ENCODE measurements at places on chromosomes 6 and 20. TPM values are rescaled to one million over a fixed set of nuclear protein-coding genes. Genes with fewer than 3 reads are reported as not detected.
A peak's percentile ranks its signal among the peaks of the same experiment; 100 is the strongest.

Gene SYTL3
- total RNA-seq, result 0.17 TPM

- no peak for DNase-seq
Measured at GRCh38 chr20:3908667-3909066, 19.5 kb downstream of the PANK2 start.

Gene ALDH8A1
- total RNA-seq, result 3.6 TPM

DNA sequence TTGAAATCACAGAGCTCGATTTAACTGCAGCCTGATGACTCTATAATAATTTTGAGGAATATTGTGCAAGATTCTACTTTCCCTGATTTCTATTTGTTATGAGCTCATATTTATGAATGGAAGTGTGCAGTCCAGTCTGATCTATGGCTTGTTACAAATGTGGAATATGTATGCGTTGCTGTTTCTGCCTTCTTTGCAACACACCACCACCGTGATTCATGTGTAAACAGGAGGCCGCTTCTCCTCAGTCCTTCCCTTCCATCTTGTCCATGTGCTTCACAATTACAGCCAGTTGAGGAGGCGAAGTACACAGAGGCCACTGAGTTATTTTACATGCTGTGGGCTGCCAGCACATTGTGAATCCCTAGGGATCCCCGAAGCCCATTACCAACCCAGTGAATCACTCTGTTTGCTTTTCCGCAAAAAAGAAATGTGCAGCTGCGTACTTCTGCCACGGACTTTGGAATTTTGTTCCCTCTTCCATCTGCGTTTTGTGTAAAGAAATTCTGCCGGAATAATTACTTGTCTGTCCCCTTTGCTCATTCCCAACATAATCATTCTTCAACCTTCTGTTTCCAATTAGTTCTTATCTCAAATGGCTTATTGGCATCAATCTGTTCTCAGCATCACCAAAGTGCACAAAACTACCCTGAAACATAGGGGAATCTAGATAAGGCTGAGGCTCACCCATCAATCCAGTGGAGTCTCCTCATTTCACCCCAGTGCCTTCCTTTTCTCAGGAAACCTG, 551.6 kb upstream of the CITED2 start:
- peak; percentile 71 for DNase-seq

GRCh38 chr6:66361886-66362285, 654.9 kb upstream of the EYS start:
- no peak for DNase-seq

Gene HLA-DMB
- total RNA-seq, result not detected

DNA sequence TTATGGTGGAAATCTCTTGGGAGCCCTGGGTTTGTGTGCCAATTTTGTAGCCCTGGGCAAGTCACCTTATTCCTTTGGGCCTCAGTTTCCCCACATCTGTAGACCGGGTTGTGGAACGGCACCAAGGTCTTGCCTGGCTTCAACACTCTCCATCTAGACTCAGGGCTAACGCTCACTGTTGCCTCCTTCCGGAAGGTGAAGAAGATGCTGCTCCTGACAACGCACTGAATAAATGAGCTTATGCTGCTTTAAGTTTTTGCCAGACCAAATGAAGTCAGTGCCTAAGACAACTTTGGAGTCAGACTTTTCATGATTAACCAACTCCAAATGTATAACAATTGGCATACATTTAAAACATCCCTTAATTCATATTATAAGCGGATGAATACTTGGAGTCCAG, 53.1 kb downstream of the PSMG4 start:
- no peak for DNase-seq

DNA sequence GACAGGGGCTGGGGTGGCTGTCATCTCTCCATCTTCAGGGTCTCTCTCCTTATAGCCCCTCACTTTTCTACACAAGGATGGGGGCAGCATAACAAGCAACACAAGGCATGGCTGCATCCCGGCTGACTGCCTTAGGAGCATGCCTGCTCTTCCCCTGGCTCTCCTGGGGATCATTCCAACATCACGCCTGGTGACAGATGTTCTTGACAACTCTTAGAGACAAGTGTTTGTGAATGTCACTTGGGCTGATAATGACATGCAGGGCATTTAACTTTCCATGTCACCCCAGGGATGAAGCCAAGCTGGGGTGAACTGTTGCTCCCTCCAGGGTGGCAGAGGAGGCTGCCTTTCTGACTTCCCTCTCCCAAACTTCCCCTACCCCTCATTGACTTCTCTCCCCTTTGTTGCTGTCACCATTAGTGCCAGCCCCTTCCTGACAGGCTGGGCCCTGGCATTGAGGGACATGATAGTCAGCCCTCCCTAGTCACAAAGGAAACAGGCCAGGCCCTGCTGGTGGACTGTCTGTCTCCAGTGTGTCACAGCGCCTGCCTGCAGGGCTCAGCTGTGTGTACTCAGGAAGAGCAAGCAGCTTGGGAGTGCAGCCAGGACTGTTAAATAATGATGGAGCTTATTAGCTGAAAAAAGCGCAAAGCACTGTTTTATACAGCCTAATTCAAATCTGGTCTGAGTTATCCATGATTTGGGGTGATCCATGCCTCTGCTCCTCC, 161.8 kb downstream of the LRFN2 start:
- no peak for DNase-seq

- no peak for DNase-seq
Measured at GRCh38 chr20:29318871-29319461, 1938.5 kb upstream of the DEFB115 start.

Measured in HepG2 (cell line).